Activated B cell treated with CpG ODN at 0.5 μM for 24 hours (primary cell): ENCODE measurements at places on chromosomes 3 and 15.

- DNase-seq, result no peak
Observed at GRCh38 chr3:194367992-194368841, 1.3 kb downstream of the LRRC15 start.

DNA sequence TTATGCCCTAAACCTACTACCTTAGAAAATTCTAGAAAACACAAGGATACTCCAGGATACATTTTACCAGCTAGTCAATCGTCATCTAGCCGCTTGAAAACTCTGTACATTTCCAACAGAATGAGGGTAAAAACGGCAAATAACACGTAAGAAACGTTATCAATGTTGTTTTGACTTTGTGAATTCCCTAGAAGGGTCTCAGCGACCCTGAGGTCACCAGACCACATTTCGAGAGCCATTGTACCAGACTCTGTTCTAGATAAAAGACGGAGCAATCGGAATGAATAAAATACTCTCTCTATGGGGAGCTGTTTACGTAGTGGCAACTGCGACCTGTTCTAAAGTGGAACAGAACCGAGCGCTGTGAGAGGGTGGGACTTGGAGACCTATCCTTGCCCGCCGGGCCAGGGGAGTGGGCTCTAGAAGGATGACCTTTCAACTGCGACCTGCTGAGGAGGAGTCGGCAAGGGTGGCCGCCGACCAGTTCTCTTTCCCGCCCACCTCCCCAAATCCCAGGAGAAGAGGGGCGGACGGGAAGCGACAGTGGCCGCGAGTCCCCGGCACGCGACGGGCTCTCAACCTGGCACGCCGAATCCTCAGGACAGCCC, 778 bp upstream of the AP4E1 start:
- no peak for DNase-seq

GRCh38 chr3:171093462-171093861, 66.9 kb upstream of the SLC2A2 start:
- DNase-seq, result no peak

GRCh38 chr3:42430781-42431532, 20.5 kb upstream of the LYZL4 start:
- no peak for DNase-seq

- no peak for DNase-seq
Observed at GRCh38 chr3:141811348-141811747, 48.1 kb downstream of the GRK7 start.

DNA sequence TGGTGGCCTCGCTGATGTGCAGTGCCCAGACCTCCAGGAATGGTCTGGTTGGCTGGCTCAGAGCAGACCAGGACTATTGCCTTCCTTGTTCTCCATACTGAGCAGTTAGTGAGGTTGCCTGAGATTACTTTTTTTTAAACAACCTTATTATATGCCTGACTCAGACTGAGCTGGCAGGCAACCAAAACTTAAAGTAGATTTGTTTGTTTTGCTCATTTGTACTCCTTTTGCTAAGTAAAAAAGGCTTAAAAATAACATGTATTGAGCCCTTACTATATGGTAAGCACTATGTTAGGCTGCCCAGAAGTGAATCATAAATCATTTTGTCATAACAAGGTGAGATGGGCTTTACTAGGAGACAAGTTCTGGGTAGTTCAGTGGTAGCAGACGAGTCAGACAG, 92.4 kb downstream of the GHSR start:
- no peak for DNase-seq

DNA sequence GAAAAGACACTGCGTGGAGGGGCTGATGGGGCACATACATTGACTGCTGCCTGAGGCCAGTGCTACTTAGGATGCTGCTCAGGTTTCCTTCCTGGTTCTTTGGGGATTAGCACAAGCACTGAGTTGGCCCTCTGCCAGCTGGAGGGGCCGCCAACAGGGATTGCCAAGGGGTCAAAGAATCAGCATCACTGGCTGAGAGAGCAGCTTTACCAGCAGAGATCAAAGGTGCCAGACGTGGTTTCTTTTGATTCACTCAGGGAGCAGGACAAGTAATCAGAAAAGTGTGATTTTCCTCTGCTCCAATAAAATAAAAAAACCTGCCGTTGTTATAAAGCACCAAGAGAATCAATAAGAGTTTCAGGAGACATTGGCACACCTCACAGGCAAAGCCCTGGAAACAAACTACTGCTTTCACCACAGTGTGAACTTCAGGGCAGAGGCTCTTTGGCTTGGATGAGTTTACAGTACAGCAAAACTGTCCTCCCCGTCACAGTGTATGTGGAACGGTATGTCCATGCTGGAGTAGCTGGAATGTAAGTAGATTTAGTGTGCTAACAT, 45.8 kb upstream of the FSIP1 start:
- DNase-seq, result no peak

DNA sequence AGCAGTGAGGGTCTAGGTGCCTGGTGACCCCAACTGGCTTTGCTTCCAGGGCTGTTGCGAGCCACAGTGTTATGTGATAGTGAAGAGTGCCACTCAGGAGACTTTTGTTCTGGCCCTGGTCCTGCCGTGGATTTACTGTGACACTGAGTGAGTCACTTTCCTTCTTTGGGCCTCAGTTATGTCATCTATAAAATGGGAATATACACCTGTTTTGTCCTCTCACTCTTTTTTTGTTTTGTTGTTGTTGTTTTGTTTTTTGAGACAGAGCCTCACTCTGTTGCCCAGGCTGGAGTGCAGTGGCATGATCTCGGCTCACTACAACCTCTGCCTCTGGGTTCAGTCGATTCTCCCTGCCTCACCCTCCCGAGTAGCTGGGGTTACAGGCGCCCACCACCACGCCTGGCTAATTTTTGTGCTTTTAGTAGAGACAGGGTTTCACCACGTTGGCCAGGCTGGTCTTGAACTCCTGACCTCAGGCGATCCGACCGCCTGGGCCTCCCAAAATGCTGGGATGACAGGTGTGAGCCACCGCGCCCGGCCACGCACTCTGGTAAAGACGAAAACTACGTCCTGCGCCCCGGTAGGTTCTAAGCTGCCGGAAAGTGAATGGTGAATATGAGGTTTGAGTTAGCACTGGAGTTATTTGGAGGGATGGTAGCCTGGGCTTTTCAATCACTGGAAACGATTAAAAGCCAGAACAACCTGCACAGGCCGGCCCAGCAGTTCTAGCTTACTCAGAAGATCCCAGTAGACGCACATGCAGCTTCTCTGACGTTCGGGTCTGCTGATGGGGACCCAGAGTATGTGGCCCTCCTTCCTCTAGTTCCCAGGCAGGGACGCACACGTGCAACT, 46.6 kb downstream of the BDH1 start:
- no peak for DNase-seq

- DNase-seq, result peak; percentile 64
Observed at GRCh38 chr15:40763801-40764628, at the start of gene GCHFR. Gene GCHFR (plus strand): TSS chr15:40764068. CDS start chr15:40764181, 113 bp downstream.

GRCh38 chr3:176867681-176868663, 329.3 kb downstream of the TBL1XR1 start:
- no peak for DNase-seq

- no peak for DNase-seq
Observed at GRCh38 chr3:153165261-153165681, 3.2 kb downstream of the RAP2B start.

DNA sequence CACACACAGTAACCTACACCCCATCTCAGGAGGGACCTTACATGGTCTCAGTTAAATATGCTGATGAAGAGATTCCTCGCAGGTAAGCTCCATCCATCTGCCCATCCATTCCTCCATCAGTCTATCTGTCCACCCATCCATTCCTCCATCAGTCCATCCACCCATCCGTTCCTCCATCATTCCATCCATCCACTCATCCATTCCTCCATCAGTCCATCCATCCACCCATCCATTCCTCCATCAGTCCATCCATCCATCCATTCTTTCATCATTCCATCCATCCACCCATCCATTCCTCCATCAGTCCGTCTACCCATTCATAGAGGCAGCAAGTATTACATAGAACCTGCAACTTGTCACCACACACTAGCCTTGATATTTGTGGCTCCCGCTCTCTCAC, 77.9 kb downstream of the DNASE1L3 start:
- DNase-seq, result no peak

DNA sequence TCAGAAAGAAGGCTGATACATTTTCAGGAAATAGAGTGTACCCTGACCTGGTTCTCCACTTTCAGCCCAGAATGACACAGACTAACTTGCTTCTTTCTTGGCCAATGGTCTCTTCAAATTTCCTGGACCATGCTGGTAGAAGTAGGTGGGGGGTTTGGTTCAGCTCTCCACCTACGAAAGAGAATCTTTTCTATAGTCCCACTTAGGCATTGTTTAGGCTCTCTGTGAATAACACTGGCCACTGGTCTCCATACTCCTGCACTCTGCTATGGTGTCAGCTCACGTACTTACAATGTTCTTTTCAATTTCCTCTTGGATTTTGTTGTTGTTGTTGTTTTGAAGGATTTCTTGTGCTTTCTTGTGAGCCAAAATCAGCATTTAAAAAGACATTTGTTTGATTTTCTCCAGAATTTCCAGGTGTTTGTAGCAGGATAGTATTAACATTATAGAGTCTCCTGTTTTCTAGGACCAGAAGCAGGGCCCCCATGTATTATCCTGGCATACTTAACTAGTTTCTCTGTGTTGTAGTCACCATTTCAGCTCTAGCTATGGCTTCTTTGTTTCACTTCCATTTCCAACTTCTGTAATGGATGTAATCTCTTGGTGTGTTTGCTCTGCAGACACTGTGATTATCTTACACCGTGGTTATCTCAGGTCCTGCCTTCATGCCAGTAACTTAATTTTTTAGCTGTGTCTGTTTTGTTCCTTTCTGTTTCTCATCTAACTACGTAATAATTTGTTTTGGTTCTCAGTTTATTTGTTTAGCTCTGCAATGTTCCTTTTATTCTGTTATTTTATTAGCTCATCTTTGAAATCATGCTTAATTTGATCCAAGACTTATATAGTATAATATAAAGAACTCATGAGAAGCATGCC, 61.4 kb downstream of the CHRNA7 start:
- DNase-seq, result no peak

DNA sequence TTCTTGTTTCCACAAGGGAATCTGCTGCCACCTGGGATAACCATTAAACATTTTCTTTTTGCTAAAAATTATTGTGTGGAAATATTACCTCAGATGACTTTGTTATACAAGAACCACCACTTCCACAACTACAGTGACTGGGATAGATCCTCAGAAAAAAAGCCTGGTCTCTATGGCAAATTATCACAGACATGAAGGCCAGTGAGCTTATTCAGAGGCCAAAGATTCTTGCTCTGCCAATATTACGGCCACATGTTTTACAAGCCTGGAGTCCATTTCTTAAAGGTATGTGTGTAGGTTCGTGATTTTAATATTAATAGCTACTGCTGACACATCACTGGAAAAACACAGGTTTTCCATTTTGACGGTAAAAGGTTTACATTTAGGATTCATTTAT, 73.8 kb downstream of the MYO1E start:
- DNase-seq, result no peak

DNA sequence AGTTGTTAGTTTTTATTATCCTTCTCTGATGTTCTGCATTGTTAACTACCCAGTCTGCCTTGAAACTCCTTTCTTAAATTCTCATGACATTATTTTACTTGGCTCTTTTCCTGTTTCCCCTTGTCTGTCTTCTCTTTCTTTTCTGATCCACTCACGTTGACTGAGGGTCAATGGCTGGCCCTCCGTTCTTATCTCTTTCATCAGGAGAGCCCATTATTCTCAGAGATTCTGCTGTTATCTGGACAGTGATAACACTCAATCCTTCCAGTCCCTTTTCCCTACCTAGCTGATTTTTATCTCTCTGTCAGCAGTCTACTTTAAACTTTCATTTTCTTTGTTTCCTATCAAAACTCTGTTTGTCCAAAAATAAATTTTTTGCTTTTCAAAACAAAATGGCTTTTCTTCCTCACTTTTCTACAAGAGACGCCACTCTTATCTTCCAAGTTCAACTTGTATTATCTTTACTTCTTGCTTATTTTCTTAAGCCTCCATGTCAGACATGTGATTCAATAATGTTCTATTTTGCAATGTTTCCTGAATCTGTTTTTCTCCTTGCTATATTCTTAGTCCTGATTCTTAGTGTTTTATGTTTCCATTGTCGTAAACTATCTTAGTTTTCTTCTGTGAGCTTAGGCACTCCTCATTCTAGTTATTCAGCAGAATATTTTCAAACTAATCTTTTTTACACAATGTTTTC, 120.2 kb downstream of the NEDD4 start:
- DNase-seq, result no peak

- no peak for DNase-seq
Observed at GRCh38 chr3:146611096-146611495, 6.0 kb upstream of the PLSCR5 start.

GRCh38 chr3:99648101-99648500, 9.7 kb downstream of the COL8A1 start:
- no peak for DNase-seq

DNA sequence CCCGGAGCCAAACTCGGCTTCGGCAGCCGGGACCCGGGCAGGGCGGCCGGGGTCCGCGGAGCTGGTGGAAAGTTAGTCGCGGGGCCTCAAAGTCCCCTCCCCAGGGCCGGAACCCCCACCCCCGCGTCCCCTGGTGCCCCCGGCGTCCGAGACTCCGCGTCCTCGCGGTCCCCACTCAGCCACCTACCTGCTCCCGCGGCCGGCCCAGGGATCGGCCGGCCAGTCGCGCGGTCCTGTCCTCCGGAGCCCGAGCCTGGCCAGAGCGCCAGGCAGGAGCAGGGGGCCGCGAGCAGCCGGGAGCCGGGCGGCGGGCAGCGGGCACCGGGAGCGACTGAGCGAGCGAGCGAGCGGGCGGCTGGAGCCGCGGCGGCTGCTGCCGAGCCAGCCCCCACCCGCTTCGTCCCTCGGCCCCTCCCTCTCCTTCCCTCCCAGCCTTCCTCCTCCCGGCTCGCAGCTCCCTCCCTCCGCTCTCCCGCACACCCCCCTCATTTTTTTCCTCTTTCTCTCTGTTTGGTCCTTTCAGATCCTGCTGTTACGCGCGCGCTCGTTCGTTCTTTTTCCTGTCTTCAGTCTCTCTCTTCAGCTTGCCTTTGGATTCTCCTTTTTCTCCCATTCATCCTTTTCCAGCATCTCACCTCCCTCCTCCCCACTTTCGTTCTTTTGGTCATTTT, at the start of gene MEGF11:
TSS of gene MEGF11 (minus strand) at position 333 of the 671 bp plus-strand sequence. CDS start 125,347 bp downstream, outside the sequence.
- peak; percentile 18 for DNase-seq

- no peak for DNase-seq
Observed at GRCh38 chr15:75369897-75370581, 1.6 kb upstream of the MAN2C1 start.

- no peak for DNase-seq
Observed at GRCh38 chr15:28130651-28131050, 31.5 kb upstream of the OCA2 start.

GRCh38 chr3:117408811-117409210, 699.2 kb downstream of the TUSC7 start:
- DNase-seq, result no peak

- peak; percentile 53 for DNase-seq
Observed at GRCh38 chr3:129576514-129577352, 29.7 kb downstream of the PLXND1 start.

GRCh38 chr15:76954744-76955143, 23.2 kb downstream of the RCN2 start:
- DNase-seq, result no peak

DNA sequence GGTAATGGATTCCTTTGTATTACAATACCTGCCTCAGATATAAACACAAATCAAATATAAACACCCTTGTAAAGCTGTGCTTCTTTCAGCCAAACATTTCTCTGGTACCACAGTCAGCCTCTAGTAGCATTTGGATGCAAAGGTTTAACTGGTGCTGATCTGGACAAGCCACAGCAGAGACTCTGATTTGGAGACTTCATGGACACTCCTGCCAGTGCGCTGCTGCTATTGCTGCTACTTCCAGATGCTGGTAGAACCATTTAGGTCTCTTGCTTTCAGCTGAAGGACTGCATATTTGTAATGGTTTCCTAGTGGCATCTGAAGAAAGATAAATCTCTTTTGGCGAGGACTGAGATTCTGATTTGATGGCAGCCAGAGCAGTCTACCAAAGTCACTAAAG, 36.9 kb downstream of the NCK1 start:
- no peak for DNase-seq

- DNase-seq, result no peak
Observed at GRCh38 chr3:37956723-37957538, 33.7 kb upstream of the VILL start.
